ENCODE measurements at places on chromosomes 6 and 20.

- ATAC-seq = no peak
These were observed 12.1 kb upstream of the NTSR1 start for GRCh38 chr20:62696434-62696957.

DNA sequence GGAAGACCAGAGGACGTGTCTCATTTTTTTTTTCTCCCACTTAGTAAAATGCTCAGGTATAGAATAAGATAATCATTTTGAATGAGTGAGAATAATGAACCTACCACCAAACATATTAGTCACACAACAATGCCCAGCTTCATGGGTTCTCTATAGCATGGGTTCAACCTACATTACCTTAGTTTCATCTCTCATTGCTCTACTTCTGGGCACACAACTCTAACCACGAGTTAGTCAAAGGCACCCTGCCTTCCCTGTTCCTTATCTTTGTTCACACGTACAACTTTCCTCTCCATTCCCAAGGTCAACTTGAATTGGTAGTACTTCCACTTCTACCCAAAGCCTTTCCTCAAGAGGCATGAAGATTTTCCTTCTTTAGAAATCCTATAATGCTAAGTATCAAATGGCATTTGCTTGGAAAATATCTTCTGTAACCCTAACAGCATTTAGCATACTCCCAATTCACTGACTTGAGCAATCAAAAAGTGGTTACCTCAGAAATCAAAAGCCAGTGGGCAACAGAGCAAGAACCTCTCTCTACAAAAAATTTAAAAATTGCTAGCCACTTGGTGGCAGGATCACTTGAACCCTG, 20.9 kb downstream of the DEK start:
- no peak for ATAC-seq

GRCh38 chr20:18156045-18156444, 18.4 kb downstream of the KAT14 start:
- ATAC-seq = no peak

DNA sequence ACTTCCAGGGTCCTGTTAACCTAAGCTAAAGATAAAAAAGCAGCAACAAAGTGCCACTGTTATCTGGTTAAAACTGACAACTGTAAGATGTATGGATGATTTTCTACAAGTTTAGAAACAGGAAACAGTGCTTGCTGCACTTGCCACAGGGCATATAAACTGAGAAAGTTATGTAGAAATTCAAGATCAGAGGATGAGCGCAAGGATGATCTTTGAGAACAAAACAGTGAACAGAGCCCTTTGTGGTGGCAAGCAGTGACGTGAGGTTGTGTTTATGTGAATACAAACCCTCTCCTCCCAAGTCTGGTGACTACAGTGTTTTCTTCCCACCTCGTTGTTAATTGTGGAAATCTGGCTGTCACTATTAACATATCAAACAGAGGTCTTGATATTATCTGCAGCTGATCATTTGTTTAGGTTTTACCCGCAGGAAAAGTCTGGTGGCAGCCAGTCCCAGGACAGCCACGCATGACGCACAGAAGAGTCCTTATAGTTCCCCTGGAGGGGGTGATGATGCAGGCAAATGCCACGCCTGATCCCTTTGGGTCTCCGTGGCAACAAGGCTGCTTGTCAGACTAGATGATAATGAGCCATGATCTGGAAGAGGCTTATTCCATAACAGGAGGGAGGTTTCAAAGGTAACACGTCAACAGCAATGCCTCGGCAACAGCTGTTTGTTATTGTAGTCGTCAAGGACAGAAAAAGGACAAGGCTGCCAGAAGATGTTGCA, 43.1 kb upstream of the TNFAIP3 start:
- ATAC-seq = no peak

DNA sequence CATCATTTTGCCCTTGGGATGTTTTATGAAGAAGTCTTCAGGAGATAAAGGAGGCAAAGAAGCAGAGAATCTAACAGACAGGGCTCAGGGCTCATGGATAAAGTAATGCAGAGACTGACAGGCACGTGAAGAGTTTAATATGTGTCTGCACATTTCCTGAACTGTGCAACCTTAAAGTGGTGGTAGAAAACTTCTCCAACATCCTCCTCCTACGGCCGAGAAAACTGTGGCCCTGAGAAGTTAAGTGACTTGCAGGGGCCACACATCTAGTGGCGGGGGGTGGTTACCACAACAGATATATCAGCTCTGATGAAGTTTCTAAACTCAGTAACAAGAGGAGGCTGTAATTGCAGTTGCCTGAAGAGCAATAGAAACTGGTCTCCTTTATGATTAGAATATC, 61.0 kb downstream of the SOBP start:
- peak; percentile 12 for ATAC-seq

GRCh38 chr20:57473246-57474048, 51.5 kb downstream of the CTCFL start:
- peak; percentile 82 for ATAC-seq

DNA sequence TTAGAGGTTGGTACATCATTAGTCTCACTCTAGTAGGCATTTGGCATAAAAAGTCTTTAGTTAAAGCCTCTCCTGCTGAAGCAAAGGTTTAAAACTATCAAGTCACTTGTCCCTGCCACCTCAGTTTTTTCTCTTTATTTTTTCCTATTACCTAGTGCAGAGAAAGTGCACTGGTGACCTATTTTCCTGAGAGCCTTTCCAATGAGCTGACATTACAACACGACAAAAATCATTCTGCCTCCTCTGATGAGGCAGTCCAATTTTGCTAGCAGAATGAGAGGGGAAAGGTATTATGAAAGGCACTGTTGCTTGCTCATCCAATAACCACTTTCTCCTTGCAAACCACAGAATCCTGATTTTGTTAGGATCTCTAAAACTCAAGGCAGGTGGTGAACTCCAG, 73.3 kb upstream of the SGK1 start:
- ATAC-seq = no peak

GRCh38 chr6:112298816-112299281, 44.5 kb upstream of the LAMA4 start:
- ATAC-seq = no peak

- ATAC-seq = no peak
These were observed 20.8 kb downstream of the TMEM14A start for GRCh38 chr6:52691718-52692117.

GRCh38 chr20:49594143-49594930, 26.4 kb upstream of the PTGIS start:
- ATAC-seq = peak; percentile 25

DNA sequence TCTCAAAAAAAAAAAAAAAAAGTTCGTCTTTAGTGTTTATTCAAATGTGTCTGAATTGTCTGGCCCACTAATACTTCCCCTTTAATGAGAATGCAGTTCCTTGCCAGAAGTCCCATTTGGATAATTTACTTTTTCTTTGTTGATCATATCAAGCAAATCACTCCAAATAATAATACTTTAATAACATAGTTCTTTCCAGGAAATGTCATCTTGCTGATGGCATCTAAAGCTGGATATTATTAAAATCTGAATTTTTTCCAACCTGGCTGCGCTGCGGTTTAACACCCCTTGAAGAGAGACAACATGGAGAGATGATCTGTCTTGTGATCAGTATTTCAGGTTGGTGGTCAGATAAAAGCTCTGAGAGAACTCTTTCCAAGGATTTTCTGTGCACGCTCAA, 111.2 kb upstream of the CNKSR3 start:
- ATAC-seq = no peak

- no peak for ATAC-seq
These were observed 424.3 kb downstream of the ADGRB3 start for GRCh38 chr6:69059413-69059812.

GRCh38 chr6:100457311-100457990, 7.3 kb downstream of the SIM1 start:
- no peak for ATAC-seq

DNA sequence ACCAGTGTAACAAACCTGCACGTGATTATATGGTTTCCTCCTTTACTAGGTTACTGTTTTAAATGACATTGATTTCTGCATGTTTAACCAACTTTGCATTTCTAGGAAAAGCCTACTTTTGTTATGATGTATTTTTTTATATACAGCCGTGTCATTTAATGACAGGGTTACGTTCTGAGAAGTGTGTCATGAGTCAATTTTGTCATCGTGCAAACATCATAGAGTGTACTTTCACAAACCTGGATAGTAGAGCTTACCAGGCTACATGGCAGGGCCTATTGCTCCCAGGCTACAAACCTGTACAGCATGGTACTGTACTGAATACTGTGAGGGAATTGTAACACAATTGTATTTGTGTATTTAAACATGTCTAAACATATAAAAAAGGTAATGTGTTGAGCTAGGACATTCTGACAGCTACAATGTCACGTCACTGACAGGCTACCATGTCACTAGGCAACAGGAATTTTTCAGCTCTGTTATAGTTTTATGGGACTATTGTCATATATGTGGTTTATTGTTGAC, 205.3 kb downstream of the PRL start:
- ATAC-seq = no peak

DNA sequence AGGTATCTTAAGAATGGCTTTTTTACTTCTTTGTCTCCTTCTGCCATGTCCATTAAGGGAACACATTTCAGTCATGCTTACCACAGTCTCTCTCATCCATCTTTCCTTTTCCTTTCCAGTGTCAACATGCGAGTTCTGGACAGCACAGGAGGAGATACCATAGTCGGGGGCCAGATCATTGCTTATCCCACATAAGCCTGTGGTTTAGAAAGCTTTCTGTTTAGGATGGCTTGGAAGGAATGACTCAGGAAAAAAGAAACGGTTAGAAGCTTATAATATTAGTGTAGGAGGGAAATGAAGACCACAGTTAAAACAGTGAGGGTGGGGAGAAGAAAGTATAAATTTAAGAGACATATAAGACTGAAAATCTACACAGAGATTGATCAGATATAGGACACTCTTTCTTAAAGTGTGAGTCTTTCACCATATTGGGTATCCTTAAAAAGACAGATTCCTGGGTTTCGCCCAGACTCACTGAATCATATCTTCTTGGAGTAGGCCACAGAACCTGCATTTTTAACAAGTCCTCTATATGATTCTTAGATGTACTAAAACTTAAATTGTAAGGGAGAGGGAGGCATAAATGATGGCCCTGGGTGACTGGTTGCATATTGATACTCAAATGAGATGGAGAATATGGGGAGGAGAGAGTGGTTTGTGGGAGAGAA, 36.1 kb downstream of the DSE start:
- ATAC-seq = no peak

- no peak for ATAC-seq
These were observed 331.8 kb upstream of the BTBD3 start for GRCh38 chr20:11585752-11586352.

DNA sequence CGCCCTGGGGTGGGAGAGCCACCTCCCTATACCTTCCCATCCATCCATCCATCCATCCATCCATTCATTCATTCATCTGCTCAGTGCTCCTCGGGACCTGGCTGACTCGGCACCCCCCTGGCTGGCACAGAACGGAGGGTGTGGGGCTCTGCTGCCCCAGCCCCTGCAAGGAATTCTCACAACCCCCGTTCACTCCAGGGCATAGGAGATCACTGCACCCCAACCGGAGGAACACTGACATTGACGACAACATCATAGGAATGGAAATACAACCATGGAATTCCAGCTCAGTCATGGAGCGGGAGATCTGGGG, 28.1 kb upstream of the MRGBP start:
- no peak for ATAC-seq

- ATAC-seq = no peak
These were observed 29.8 kb downstream of the PDYN start for GRCh38 chr20:1964061-1964460.

DNA sequence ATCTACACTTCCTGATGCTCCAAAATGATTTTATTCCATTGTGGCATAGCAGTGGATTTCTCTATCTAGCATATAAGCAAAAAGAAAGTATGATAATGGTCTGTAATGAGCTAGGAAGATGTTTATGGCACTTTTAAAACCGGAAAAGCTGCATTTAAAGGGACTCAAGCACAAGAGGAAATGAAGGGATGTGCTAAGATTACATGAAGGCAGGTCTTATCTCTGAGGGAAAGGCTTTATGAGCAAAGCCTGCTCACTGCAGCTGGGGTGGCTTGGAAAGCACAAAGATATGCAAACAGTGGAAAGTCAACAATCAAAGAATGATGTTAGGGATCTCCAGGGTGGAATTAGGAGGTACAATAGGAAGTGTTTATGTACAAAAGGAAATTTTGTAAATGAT, 138.2 kb downstream of the TENT5A start:
- no peak for ATAC-seq

- ATAC-seq = no peak
These were observed 92.3 kb downstream of the CDK19 start for GRCh38 chr6:110723017-110723416.

DNA sequence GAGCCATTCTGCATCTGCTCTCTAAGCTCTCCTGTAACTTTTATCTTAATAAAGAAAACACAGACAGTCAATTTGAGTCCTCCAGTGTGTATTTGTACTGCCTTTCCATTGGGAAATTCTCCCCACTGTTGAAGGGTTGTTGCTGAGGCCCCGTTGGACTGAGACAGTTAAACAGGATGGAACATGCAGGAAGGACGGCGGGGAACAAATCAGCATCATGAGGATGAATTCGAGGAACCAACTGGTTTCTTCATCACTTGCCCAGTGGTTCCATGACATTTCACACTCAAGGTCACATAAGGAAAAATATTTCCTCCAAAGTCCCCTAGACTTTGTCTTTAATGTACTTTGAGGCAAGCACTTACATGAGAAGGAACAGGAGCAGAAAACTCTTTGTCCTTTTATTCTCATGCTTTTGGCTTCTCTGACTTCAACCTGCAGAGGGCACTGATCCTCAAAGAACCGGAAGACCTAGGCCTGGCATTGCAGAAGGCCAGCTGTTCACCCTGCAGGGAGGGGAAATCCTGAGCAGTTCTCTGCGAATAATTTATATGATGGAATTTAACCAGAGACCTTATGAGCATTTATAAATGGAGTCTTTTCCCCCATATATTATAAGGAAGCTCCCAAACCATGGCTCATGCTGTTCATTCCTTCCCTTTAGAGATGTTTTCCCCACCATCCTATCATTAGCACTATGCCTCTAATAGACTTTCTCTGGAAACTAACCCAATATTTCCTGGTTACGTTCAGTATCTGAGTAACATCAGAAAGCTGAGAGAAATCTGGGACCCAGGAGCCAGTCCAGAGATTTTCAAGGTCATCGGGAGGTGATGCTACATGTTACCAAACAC, 55.2 kb upstream of the ADGRF1 start:
- ATAC-seq = peak; percentile 73

DNA sequence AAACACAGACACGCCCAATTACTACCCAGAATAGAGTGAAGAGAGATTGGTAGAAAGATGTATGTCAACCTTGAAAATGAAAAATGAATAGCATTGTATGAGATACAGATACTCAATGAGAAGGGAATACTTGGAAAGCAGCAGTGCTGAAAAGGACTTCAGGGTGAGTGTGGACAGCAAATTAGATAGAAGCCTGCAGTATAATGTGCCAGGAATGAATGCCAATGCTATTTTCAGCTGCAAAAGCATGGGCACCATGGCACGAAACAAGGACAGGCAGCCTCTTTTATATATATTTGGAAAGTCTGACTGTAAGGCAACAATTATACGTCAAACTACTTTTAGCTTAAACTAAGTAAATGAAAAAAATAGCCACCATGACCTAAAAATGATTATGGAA, 118.2 kb downstream of the PTCHD4 start:
- ATAC-seq = no peak

GRCh38 chr20:23205211-23205610, 119.1 kb upstream of the CD93 start:
- no peak for ATAC-seq

All from stimulated activated memory B cell treated with anti-CD40 and anti-IgM and Interleukin-4, amounts not matched to agents 10 μg/mL and 1 μg/mL and 100 μg/mL, for 72 hours (primary cell).